AG04450 (cell line): ENCODE measurements at places on chromosomes 1 and 21.

DNA sequence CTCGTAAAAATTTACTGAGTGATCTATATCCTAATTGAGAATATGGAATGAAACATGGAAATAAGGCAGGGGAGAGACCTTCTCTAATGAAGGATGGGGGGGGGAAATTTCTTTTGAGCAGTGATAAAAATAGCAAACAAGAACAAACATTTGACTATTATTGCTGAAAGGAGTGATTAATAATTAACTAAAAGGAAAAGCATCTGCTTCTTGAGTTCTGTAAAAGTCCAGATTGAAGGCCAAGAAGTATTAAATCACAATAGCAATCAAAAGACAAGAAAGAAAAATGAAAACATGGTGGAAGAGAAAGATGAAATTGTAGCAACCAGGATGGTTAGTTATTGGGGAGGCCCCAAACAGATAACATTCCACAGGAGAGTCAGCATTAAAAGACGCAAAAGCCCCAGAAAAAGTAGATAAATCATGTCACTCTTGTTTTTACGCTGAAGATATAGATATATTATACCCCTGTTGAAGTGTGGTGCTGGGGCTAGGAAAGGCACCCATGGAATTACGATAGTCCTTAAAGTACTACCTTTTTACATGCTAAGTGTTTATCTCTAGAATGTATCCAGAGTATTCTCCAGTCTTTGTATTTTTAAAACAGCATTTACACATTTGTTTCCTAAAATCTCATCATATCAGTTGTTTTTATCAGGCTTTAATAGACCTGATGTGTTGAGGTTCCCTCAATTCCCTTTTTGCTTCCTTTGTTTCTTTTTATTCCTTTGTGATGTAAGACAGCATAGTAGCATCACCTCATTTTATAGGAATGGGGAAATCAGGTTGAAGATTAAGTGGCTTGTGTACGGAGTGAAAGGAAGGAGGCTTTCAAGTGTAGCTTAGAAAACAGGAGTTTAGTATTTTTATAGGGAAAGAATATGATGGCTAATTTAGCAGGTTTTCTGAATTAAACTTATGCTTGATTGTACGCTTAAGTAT is 28.9 kb downstream of the DISP1 start:
- DNase-seq, result no peak

DNA sequence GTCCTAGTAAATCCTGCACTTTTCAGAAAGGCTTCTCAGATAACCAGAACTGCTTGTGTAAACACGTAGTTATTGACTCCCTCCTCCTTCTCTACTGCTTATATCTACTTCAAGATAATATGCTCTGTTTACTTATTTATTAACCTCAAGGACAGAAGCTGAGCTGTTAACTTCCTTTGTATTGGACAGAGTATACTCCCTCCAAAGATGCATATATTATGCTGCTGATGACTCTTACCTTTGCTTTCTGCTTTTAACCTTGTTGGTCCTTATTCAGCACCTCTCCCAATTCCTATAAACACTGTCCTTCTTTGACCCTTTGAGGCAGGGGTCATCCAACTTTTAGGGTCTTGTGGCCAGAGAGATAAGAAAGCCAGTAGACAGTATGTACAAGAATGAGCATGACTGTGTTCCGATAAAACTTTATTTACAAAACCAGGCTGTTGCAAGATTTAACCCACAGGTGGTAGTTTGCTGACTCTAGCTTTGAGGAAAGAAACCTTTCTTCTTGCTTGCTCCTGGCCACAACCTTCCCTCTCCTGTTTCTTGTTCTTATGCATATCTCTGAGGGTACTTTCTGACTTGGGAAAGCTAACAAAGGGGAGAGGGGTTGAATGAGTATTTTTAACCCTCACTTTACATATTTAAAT is 4.9 kb downstream of the TPM3 start:
- DNase-seq, result no peak

- no peak for DNase-seq
Measured at GRCh38 chr1:225450491-225451191, 22.8 kb upstream of the LBR start.

DNA sequence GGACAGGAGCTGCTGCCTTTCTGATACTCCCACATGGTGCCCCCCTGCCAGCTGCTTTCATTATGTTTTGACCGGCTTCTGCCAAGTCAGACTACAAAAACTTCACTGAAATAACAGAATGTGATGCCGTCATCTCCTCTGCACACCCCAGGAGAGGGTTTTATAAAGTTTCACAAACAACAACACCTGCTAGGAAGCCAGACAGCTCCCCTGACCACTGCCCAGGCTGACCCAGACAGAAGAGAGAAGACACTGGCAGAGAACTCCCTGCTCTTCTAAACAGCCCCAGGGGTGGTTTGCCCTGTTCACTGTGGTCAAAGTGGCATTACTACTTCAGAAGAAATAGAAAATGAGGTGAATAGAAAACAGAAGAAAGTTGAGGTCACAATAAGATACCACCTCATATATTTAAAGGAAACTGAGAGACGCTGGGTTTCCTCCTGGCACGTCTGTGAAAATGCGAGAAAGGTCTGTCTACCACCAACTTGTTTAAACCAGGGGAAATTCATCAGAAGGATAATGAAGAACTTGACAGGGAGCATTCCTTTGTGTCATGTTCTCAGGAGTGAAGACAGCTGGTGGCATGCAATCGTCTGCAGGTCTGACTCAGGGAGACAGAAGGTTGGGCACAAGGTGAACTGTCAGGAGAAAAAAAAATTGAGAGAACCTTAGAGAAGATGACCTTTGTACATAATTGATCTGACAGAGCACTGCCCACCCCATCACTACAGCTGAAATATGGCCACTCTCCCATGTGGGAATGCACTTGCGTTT is 119.0 kb upstream of the NFIA start:
- DNase-seq, result no peak

- DNase-seq, result no peak
Measured at GRCh38 chr1:205925736-205926135, 17.5 kb downstream of the SLC26A9 start.

DNA sequence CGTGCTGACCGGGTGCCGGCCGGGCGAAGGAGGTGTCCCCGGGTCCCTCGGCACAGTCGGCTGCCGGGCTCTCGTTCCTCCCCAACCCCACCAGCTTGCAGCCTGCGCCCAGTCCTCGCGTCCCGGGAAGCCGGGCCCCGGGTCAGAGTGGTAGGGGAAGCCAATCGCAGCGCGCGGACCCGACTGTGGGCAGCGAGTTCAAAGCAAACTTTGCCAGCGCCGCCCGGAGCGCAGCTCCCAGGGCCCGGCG is 328 bp downstream of the MYCL start:
- no peak for DNase-seq

DNA sequence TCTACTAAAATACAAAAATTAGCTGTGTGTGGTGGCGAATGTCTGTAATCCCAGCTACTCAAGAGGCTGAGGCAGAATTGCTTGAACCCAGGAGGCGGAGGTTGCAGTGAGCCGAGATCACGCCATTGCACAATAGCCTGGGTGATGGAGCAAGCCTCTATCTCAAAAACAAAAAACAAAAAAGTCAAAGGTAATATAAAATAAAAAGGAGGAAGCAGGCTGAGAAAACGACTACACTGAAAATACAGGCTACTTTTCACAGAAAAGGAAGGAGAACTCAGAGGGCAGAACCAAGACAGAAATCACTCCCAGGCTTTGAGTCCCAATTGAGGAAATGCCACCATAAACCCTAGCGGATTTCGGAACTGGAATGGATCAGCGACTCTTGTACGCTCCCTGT is 5.9 kb upstream of the A3GALT2 start:
- DNase-seq, result no peak

DNA sequence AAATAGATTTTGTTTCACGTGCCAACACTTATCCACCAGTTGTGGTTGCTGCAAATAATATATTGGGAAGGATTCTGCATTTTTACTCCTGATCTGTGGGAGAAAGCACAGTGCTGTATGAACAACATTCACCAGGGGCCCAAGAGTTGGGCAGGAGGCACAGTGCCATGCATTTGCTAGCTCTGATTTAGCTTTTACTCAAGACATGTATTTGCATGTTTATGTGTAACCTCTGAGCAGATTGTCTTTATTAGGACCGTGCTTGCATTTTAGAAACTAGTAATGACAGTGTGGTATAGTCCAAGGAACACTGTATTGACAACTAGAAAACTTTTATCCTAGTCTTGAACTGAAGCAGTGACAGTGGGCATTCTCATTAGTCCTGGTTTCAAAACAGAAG is 133.9 kb upstream of the B3GALT2 start:
- DNase-seq, result no peak

DNA sequence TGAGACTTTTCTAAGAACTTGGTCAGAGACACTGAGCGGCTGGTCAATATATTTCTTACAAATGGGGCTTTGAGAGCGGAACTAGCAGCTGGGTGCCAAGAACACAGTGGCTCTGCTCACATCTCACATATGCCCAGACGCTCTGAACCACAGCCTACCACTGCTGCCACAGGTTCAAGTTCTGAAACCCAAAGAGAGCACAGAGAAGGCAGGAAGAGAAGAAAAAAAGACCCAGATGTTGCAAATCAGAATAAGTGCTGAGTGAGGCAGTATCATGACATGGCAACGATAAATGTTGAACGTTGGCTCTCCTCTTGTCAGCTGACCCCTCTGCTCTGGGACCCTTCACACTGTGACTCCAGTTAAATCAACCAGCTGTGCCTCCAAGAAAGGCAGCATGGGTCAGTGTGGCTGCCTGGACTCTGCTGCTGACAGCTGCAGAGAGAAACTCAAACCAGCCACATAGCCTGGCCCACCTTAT is 26.4 kb downstream of the HIVEP3 start:
- no peak for DNase-seq

DNA sequence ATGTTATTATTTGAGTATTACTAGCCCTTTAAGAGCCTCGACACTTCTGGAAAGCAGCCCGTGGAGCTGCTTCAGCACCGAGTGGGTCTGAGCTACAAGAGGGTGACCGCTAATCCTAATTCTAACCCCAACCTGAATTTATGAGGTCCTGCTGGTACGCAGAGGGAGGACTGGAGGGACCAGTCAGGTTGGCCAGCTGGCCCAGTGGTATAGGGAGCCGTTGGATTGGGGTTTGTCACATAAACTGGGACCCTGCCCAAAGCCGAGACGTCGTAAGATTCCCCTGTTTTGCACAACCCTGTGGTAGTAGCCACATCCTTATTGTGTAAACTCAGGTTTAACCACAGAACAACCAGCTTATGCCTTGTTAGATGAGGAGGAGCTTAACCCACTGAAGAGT is 60.8 kb upstream of the F3 start:
- DNase-seq, result no peak

DNA sequence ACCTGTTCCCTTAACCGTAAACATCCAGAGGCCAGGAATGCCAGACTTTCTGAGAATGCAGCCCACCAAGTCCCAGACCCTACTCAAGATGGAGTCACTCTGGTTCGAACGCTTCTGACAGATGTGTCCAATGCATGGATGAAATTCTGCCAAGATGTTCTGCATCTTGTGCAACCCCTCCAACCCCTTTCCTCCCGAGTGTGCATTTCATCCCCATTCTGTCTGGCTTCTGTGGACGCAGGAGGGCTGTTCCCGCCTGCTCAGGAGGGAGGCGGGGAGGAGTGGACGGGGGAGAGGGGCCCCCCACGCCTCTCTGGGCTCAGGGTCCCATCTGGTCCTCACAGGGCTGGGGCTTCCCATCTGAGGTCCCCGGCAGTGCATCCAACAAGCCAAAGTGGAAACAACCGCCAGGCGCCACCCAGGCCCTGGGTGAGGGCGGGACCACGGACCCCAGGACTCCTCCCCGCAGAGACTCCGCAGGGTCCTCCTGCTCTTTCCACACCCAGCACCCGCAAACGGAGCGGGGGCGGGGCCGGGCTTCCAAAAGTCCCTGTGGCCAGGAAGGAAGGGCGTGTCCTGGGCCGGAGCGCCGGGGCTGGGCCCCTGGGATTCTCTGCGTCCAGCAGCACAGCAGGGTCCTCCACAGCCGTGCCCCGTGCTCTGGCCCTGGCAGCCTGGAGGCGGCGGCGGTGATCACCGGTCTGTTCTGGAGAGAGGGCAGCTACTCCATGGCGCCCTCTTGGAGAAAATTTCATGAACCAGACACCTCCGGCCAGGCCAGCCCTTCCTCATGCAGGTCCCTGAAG is 27.8 kb upstream of the SUMO3 start:
- DNase-seq, result no peak

- DNase-seq, result no peak
Measured at GRCh38 chr21:32779983-32780382, 8.4 kb upstream of the PAXBP1 start.

GRCh38 chr1:37347104-37347649 is 127.2 kb upstream of the ZC3H12A start:
- DNase-seq, result no peak

DNA sequence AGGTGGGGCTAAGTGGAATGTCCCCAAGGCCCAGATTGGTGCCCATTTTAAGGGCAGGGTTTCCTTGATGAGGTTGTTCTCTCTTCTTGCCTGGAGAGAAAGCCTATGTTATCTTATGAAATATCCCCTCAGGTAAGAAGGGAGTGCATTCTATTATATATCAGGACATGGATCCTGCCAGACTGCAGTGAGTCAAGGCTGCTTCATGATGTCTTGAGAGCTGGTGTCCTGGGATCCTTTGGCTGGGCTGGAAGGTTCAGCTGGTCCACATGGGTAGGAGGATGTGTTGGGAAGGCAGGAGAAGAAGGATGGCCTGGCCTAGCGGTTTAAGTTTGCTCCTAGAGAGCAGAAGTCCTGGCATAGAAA is 207.6 kb downstream of the ROR1 start:
- no peak for DNase-seq

DNA sequence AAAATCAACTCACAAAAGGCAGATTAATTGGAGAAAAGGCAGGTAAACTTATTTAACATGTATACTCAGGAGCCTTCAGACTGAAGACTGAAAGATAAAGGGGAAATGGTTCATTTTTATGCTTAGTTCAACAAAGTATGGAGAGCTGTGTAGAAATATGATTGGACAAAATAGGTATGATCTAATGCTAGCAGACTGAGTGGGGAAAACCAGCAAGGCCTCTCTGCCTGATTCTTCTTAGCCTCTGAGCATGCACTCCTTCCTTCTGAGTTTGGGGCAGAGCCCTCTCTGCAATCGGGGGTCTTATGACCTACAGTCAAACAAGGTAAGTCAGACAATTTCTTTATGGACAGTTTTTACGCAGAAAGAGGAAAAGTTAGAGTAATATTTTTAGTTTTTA is 38.8 kb upstream of the SUCO start:
- no peak for DNase-seq

DNA sequence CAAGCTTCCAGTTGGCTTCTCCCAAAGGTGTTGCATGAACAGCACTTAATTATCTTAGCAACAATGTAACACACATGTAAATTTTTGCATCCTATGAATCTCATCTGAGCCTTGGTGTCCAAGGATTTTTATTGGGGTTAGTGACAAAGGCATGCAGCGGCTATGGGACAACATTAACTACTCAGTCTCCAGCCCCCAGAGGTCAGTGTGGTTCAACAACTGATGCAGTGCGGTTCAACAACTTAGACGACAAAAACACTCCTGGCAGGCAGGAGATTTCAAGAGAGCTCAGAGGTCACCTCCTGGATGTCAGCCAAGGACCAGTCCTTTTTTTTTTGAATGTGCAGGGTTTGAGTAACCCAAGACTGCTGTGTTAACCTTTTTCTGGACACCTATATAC is 77.5 kb upstream of the HMCN1 start:
- no peak for DNase-seq
